ENCODE measurements at places on chromosomes 3 and 15.

DNA sequence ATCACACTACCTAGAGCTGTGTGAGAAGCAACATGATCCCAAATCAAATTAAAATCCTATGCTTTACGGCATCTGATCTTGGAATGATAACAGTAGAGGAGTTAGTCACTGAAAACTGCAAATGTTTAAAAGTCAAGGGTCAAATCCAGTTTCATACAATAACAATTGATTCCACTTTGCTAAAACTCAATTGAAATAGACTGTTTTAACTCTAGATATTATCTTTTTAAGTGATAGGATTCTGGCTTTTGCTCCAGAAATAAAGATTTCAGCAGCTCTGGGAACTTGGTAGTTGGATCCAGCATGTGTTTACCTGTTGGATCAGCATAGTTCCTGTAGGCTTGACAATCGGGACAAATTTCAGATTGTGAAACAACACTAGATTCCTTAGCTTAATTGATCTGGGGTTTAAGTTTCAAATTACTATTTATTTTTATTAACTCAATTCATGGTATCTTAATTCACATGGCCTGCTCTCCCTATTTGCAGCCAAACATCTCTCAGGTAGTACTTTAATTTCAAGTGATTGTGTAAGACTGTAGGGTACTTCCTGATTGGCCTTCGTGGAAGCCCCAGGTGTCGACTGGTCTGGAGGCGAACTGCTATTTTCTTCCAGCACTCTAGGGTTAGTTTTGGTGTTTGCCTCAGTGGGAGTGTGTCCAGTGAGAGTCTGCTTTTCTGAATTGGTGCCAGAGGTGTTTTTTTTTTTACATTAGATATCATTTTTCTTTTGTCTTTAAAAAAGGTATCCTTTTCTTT lies 16.6 kb downstream of the NFKBIZ start:
- H3K4me3 ChIP-seq, result no peak overlapping the region
- H3K4me1 ChIP-seq, result peaks cover 20% of the 10 kb centered on the region
- H3K27ac ChIP-seq, result no peak overlapping the region
- H3K36me3 ChIP-seq, result peaks cover 13% of the 10 kb centered on the region
- no peaks in the 10 kb centered on the region for H3K27me3 ChIP-seq

DNA sequence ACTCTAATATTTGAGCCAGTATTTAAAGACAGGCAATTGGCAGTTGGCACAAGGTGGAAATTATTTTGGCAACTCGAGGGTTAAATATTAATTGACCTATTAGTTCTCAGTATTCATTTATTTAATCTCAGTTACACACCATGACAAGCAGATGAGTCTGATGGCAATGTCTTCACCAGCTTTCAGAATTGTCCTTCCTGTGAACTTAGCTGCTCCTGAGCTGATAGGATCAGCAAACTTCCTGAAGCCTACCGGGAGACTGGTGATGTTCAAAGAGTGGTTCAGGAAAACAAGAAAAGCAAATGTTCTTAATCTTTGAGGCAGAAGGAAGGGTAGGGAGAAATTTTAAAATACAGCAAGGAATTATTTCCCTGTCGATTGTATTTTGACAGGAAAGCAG lies 522.2 kb downstream of the SOX2 start:
- no peak for DNase-seq
- no peak overlapping the region for H3K27ac ChIP-seq
- no peaks in the 10 kb centered on the region for H3K27me3 ChIP-seq
- H3K36me3 ChIP-seq, result no peaks in the 10 kb centered on the region
- H3K4me1 ChIP-seq, result no peaks in the 10 kb centered on the region
- no peak overlapping the region for H3K4me3 ChIP-seq

- H3K4me1 ChIP-seq, result peaks cover 12% of the 10 kb centered on the region
- no peak overlapping the region for H3K4me3 ChIP-seq
- H3K27ac ChIP-seq, result peak overlapping the region; percentile 78
- no peaks in the 10 kb centered on the region for H3K27me3 ChIP-seq
- DNase-seq, result no peak
Measured at GRCh38 chr3:152219216-152219615, 49.5 kb upstream of the MBNL1 start.

DNA sequence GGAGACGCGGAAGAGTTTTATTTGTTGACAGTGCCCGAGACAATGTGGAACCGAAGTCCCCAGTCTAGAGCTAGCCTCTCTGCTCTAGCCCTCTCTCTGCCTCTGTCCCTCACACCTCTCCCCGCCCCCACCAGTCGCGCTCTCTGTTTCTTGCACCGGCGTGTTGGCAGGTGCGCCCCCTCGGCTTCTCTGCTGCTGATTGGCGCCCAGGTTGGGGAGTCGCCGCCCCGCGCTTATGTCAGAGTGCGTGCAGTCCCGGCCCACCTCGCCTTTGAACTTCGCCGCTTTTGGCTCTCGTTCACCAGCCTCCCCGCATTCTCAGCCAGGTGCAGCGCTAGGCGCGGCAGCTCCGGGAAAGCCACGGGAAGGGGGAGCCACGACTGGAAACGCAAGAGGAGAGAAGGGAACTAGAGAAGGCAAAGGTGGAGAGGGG lies at the start of gene SOX14:
SOX14 (plus strand) TSS at position 315 of the 433 bp plus-strand sequence. CDS start 470 bp downstream, outside the sequence.
- no peaks in the 10 kb centered on the region for H3K36me3 ChIP-seq
- no peak for DNase-seq
- peaks cover 95% of the 10 kb centered on the region for H3K27me3 ChIP-seq
- no peak within 1 kb of the TSS for H3K27ac ChIP-seq
- peak within 1 kb of the TSS; percentile 1 for H3K4me3 ChIP-seq

GRCh38 chr3:146380046-146380445 lies 89.3 kb downstream of the PLSCR2 start:
- no peaks in the 10 kb centered on the region for H3K36me3 ChIP-seq
- no peak overlapping the region for H3K4me3 ChIP-seq
- no peak for DNase-seq
- no peaks in the 10 kb centered on the region for H3K27me3 ChIP-seq

- H3K4me3 ChIP-seq, result no peak overlapping the region
- H3K36me3 ChIP-seq, result peaks cover 49% of the 10 kb centered on the region
Measured at GRCh38 chr3:120332646-120333045, 16.5 kb downstream of the LRRC58 start.

DNA sequence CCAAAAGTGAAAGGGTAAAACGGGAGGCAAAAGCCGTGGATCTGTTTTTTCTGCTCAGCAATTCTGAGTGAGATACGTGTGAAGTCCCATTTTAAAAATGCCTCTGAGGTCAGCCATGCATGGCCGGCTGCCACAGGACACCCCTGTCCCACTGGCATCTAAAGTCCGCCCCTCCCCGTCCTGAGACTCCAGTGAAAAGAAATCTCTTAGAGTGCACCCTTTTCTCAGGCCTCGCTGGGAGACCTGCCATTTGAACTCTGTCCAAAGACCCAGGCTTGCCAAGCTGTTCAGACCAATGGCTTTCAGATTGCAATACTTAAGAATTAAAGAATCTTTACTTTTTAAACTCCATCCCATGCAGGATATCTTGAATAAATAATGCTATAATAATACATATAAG lies 61.0 kb upstream of the SLC24A5 start:
- H3K27me3 ChIP-seq, result no peaks in the 10 kb centered on the region
- no peaks in the 10 kb centered on the region for H3K4me1 ChIP-seq
- peak; percentile 86 for DNase-seq
- H3K36me3 ChIP-seq, result no peaks in the 10 kb centered on the region
- peak overlapping the region; percentile 69 for H3K27ac ChIP-seq
- peak overlapping the region; percentile 41 for H3K4me3 ChIP-seq

GRCh38 chr15:64024172-64025050 lies 21.9 kb downstream of the DAPK2 start:
- H3K4me3 ChIP-seq, result no peak overlapping the region
- no peaks in the 10 kb centered on the region for H3K36me3 ChIP-seq
- H3K27ac ChIP-seq, result no peak overlapping the region
- no peak for DNase-seq
- no peaks in the 10 kb centered on the region for H3K4me1 ChIP-seq
- no peaks in the 10 kb centered on the region for H3K27me3 ChIP-seq

DNA sequence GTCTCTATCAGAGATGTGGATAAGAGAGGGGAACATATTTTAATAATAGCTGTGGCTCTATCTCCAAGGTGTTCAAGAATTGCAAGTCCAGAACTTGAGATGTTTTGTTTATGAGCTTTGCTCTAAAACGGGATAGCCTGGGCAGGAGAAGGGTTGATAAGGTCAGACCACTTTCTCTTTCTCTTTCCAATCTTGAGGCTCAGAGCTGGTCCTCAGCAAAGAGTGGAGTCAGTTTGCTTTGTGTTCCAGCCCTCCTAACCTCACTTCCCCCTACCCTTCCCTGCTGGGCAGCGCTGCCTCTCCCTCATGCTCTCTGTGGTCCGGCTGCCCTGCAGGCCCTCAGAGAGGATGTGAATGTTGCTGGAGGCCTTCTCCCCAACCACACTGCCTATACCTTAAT lies 13.8 kb downstream of the KLHL6 start:
- no peak overlapping the region for H3K27ac ChIP-seq
- no peak for DNase-seq
- no peak overlapping the region for H3K4me3 ChIP-seq
- H3K36me3 ChIP-seq, result no peaks in the 10 kb centered on the region
- H3K27me3 ChIP-seq, result no peaks in the 10 kb centered on the region

GRCh38 chr3:174957551-174958001 lies 98.4 kb downstream of the NAALADL2 start:
- no peaks in the 10 kb centered on the region for H3K27me3 ChIP-seq
- H3K4me1 ChIP-seq, result no peaks in the 10 kb centered on the region
- no peak overlapping the region for H3K27ac ChIP-seq
- H3K4me3 ChIP-seq, result no peak overlapping the region

GRCh38 chr15:89346516-89347231 lies 12.1 kb upstream of the POLG start:
- H3K36me3 ChIP-seq, result no peaks in the 10 kb centered on the region

- no peak overlapping the region for H3K27ac ChIP-seq
- DNase-seq, result peak; percentile 29
- H3K4me1 ChIP-seq, result no peaks in the 10 kb centered on the region
- no peak overlapping the region for H3K4me3 ChIP-seq
- H3K36me3 ChIP-seq, result no peaks in the 10 kb centered on the region
- H3K27me3 ChIP-seq, result peaks cover 24% of the 10 kb centered on the region
Measured at GRCh38 chr15:70558406-70559264, 204.7 kb downstream of the UACA start.

DNA sequence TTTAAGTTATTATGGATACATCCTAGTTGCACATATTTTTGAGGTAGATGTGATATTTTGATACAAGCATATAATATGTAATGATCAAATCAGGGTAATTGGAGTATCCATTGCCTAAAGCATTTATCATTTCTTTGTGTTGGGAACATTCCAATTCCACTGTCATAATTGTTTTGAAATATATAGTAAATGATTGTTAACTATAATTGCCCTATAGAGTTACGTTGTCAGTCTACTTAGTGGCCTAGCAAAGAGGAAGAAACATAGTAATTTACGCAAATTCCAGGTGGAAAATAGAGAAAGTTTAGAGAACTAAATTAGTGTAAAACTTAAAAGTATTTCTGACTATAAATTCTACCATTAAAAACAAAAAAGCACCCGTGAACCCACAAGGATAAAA lies 24.9 kb downstream of the NXPE3 start:
- no peak overlapping the region for H3K4me3 ChIP-seq
- no peaks in the 10 kb centered on the region for H3K27me3 ChIP-seq
- peaks cover 19% of the 10 kb centered on the region for H3K36me3 ChIP-seq
- DNase-seq, result no peak

- H3K27ac ChIP-seq, result no peak overlapping the region
- no peaks in the 10 kb centered on the region for H3K36me3 ChIP-seq
- no peaks in the 10 kb centered on the region for H3K4me1 ChIP-seq
Measured at GRCh38 chr3:180341516-180341915, 260.4 kb upstream of the TTC14 start.

DNA sequence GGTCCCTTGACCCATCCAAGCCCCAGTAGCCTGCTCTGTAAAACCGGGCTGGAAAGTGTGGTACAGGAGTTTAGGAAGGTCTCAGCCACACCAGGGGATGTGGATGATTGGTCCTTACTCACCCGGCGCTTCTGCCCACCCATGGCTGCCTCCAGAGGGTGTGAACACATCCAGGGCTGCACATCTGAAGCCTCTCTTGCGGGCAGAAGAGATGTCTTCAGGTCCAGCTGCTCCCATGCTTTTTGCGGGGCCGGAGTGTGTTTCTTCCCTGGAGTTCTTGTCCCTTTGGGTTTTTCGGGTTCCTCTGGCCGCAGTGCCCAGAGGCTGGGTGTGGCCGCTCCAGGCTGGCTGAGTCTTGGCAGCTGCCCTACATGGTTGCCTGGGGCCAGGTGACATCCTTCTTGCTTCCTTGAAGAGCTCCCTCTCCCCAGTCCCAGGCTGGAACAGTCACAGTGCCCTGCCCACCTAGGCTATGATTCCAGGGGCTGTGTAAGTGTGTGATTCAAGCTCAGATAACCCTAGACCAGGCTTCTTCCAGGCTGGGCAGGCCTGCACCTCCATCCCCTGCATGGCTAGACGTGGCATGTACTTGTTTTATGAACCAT lies 33.9 kb downstream of the HDAC11 start:
- no peaks in the 10 kb centered on the region for H3K4me1 ChIP-seq
- no peaks in the 10 kb centered on the region for H3K27me3 ChIP-seq
- no peaks in the 10 kb centered on the region for H3K36me3 ChIP-seq
- no peak overlapping the region for H3K27ac ChIP-seq
- no peak for DNase-seq
- H3K4me3 ChIP-seq, result no peak overlapping the region

GRCh38 chr15:78179906-78180305 lies 30.7 kb downstream of the IDH3A start:
- no peak overlapping the region for H3K4me3 ChIP-seq
- no peak overlapping the region for H3K27ac ChIP-seq
- H3K4me1 ChIP-seq, result no peaks in the 10 kb centered on the region
- no peak for DNase-seq
- H3K36me3 ChIP-seq, result no peaks in the 10 kb centered on the region

GRCh38 chr3:152519376-152519775 lies 250.6 kb downstream of the MBNL1 start:
- no peak for DNase-seq
- no peaks in the 10 kb centered on the region for H3K27me3 ChIP-seq
- no peak overlapping the region for H3K27ac ChIP-seq
- H3K4me1 ChIP-seq, result no peaks in the 10 kb centered on the region
- H3K36me3 ChIP-seq, result no peaks in the 10 kb centered on the region

DNA sequence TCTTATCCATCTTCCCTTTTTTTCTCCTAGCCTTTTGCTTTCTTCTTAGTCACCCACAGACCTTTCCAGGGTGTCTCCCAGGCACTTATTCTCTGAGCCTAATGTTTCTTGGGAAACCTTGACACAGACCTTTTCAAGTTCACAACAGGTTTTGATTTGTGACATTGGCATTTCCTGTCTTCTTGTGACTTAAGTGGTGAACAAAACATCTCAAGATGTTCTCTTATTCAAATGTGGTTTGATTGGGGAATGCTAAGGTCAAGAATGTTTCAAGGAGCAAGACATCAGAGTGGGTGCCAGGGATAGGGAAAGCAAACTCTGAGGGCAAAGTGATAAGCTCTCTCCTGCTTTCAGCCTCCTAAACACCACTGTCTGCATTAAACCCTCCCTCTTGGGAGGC lies 68.2 kb upstream of the GSK3B start:
- H3K27me3 ChIP-seq, result no peaks in the 10 kb centered on the region
- H3K27ac ChIP-seq, result no peak overlapping the region
- no peaks in the 10 kb centered on the region for H3K36me3 ChIP-seq
- DNase-seq, result no peak
- H3K4me3 ChIP-seq, result no peak overlapping the region

GRCh38 chr3:65975032-65975431 lies 63.7 kb downstream of the MAGI1 start:
- no peak overlapping the region for H3K4me3 ChIP-seq
- peaks cover 58% of the 10 kb centered on the region for H3K4me1 ChIP-seq
- no peaks in the 10 kb centered on the region for H3K36me3 ChIP-seq
- peak overlapping the region; percentile 15 for H3K27ac ChIP-seq

Data from tibial artery (tissue), 4 donors.